ENCODE measurements at places on chromosomes 12 and 14. TPM values are rescaled to one million over a fixed set of nuclear protein-coding genes. Genes with fewer than 3 reads are reported as not detected.
A peak's percentile ranks its signal among the peaks of the same experiment; 100 is the strongest.

GRCh38 chr12:70330158-70330557, 35.9 kb upstream of the KCNMB4 start:
- H3K4me1 ChIP-seq: peaks cover 12% of the 10 kb centered on the region
- DNase-seq: no peak
- no peak overlapping the region for H3K4me3 ChIP-seq
- no peaks in the 10 kb centered on the region for H3K27me3 ChIP-seq
- peaks cover 7% of the 10 kb centered on the region for H3K36me3 ChIP-seq

DNA sequence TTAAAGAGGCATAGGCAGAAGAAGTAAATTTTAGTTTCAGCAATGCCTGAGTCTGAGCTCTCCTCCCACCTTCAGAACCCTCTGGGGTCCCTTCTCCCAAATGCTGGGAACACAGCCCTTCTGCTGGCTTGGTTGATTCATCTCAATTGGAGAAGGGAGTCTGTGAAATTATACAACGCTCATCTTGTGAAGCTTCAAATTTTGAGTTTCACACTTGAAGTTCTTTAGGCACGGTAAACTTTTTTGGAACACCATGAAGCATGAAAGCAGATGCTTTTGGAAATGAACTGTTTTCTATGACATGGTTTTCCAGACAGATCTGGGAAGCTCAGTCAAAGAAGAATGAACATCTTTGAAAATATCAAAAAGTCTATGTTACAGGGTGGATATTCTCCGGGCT, 69.9 kb downstream of the TBK1 start:
- peaks cover 1% of the 10 kb centered on the region for H3K27me3 ChIP-seq
- no peaks in the 10 kb centered on the region for H3K4me1 ChIP-seq
- no peak for DNase-seq
- no peak overlapping the region for H3K27ac ChIP-seq
- no peaks in the 10 kb centered on the region for H3K36me3 ChIP-seq

The ACYP1 gene
- 5.8 TPM for total RNA-seq

GRCh38 chr14:56809270-56810146, 771 bp downstream of the OTX2 start:
- DNase-seq: peak; percentile 19
- H3K4me1 ChIP-seq: peaks cover 52% of the 10 kb centered on the region
- H3K27ac ChIP-seq: peak overlapping the region; percentile 3
- H3K27me3 ChIP-seq: peaks cover 31% of the 10 kb centered on the region
- peaks cover 13% of the 10 kb centered on the region for H3K36me3 ChIP-seq
- H3K4me3 ChIP-seq: peak overlapping the region; percentile 91

The SCNN1A gene
- 2.2 TPM for total RNA-seq

The TMTC1 gene
- 0.95 TPM for total RNA-seq

Measured in endothelial cell (in vitro differentiated cells).